Ureter (tissue), 1 donor: ENCODE measurements at places on chromosomes 4 and X. TPM values are rescaled to one million over a fixed set of nuclear protein-coding genes. Genes with fewer than 3 reads are reported as not detected.

Gene TIGD4
- 1.6 TPM for total RNA-seq

Gene CXorf49
- total RNA-seq, result not detected

Gene PHOX2B
- not detected for total RNA-seq

Gene CYP2U1
- 6.7 TPM for total RNA-seq
